ENCODE measurements at places on chromosomes 7 and 10.

DNA sequence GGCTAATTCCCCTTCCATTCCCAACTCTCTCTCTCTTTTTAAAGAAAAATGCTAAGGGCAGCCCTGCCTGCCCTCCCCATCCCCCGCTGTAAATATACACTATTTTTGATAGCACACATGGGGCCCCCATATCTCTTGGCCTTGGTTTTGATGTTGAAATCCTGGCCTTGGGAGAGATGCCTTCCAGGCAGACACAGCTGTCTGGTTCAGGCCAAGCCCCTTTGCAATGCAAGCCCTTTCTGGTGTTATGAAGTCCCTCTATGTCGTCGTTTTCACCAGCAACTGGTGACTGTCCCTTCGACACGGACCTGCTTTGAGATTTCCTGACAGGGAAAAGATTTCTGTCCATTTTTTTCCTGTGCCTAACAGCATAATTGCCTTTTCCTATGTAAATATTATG, 3.0 kb downstream of the ADRA2A start:
- no peak for DNase-seq

DNA sequence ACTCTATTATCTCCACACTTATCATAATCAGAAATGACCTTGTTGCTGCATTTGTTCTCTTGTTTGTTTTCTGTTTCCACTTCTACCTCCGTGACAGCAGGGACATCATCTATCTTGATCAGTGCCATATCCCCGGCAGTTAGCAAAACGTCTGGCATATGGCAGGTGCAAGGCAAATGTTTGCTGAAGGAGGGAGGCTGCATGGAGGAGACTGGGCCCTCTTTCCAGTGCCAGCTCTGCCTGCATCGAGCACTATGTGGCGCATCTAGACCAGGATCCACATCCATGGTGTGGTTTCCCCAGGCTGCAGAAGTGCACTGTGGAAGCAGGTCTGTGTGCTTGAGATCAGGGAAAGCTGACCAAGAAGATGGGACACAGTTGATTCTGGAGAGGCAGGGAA, 181.2 kb downstream of the KCNMA1 start:
- no peak for DNase-seq

DNA sequence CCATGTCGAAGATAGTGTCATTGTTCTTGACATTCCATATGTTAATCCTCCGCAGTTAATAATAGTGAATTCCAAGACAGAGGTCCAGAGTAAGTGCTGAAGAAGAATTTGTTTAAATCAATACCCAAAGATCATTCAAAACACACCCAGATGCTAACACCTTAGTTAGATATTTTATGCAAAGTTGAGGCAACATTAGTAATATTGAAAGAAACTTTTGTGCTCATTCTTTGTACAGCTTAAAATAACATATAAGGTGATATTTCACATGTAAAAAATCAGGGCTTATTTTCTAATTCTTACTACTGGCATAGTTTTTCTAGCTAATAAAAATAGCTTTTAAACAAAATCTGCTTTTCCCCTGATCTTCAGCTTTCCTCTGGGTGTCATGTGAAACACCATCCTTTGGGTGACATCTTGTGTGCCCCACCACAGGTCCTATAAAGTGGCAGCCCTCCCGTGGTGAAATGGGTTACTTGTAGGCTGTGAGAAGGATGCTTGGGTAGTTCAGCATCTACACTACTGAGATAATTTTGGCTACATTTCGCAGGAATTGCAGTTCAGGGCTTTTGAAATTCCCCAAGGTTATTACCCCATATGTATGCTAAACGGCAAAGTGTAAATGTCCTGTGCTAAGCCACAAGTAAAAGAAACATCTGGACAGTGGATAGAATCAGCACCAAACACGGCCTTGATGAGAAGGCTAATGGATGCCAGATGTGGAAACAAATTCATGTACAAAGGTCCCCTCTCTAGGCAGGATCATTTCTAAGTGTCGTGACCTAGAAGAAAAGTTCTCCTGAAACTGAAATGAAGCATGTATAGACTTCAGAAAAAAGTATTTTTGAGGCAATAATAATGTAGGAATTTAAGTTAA, 105.4 kb downstream of the GRM3 start:
- DNase-seq = no peak

DNA sequence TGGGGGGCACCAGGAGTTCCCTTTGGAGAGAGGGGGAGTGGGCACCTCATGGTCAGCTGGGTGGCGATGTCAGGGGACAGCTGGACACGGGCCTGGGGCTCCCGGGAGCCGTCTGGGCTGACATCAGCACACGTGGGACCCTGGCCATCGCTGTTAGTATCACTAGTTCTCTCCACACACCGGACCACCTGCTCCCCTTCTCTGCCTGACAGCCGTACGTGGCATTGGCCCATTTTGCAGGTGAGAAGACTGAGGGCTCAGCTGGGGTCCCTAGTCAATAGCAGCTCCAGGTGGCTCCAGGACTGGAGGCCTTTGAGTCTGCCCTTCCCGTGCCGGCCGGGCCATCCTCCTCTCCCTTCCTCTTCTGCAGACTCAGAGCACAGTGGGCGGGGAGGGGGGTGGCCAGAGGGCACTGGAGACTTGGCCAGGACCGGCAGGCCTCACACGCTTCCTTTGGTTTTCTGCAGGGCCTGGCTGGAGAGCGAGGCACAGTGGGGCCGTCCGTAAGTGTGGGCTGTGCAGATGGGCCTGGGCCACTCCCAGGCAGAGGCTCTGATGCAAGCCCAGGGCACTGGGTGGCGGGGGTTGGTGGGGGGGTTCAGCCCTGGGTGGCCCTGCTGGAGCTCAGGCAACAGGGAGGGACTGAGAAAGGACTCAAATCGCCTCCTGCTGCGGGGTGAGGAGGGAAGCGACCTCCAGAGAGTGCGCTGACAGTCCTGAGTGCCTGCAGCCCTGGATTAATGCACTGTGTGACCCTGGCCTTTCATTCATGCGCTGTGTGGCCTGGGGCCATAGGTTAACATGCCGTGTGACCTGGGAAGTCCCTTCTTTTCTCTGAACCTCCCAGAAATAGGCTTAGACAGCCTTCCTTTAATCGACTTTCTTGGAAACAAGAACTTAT, 78.2 kb downstream of the MYL10 start:
- DNase-seq = no peak

DNA sequence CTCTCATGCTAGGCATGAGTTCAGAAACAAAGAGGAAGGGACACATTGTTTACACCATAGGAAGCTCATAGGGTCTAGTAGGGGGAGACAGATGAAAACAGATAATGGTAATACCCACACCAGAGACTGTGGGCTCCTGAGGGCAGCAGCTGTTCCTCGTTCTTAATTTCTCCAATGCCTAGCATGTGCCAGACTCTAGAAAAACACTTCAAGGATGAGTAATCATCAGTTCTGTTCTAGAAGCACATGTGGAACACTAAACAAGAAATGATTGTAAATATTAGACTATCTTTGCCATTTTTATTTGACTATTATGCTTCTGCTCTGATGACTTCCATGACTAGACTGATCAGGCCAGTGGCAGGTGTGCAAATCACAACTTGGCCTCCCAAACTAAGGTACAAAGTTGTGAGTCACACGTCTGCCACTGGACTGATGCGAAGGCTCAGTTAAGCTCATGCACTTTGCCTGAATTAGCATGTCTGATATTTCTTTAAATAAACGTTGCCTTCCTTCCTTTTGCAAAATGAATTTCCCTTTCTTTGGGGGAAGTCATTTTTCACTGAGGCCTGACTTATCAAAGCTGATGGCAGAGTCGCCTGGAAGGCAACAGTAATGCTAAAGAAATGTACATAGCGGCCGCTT, 89.2 kb upstream of the FGL2 start:
- no peak for DNase-seq

DNA sequence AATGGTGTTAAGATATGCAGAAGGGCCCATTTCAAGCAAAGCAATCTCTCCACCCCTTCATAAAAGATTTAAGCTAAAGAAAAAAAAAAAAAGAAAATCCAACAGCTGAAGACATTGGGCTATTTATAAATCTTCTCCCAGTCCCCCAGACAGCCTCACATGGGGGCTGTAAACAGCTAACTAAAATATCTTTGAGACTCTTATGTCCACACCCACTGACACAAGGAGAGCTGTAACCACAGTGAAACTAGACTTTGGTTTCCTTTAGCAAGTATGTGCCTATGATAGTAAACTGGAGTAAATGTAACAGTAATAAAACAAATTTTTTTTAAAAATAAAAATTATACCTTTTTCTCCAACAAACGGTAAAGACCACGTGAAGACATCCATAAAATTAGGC, 28.6 kb downstream of the PPP3CB start:
- no peak for DNase-seq

- no peak for DNase-seq
Observed at GRCh38 chr7:92478711-92479110, 965 bp upstream of the ERVW-1 start.

DNA sequence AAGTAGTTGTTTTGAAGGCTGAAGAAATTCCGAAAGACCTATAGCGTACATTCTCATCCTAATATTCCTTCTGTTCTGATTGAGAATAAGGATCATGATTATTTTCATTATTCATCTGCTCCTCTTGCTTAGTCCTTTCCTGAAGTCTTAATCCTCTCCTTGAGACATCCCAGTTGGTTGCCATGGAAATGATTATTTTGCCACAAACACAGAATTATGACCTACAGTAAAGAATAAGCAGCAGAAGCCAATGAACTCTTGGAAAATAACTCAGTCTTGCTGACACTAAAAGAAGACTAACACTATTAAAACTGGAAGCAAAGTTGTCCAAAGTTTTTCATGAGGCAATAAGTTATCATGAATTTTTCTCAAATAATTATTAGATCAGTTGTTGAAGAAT, 47.8 kb upstream of the JAZF1 start:
- no peak for DNase-seq

- no peak for DNase-seq
Observed at GRCh38 chr10:32538256-32538655, 92.3 kb downstream of the CCDC7 start.

DNA sequence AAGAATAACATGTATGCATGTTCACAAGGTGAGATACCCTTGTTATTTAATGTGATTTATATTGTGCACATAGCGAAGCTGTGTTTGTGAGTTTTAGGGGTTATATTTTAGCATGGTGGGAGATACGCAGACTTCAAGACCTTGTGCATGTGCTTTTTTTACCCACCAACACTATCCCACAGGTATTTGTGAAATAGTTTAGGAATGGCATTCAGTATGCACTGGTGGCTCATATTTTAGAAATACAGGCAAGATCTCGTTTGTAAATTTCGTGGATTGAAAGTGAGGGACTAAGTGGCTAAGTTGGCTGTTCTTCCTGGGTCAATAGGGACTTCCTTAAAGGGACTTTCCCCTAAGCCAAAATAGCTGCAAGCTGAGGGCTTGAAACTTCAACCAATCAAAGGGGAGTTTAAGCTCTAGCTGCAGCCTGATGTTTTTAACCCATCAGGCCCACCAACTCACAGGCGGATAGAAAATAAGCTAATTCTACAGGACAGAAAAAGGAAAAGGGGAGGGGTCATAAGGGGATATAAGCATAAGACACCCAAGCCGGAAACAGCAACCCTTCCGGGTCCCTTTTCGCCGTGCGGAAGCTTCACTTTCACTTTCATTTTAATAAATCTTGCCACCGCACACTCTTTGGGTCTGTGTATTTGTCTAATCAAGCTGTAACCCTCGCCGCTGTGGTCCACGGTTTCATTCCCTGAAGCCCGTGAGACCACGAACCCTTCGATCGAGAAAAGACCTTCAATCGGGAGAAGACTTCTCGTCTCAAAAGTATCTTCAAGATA, 291.0 kb downstream of the GPR158 start:
- DNase-seq = no peak

- no peak for DNase-seq
Observed at GRCh38 chr7:102413611-102414010, 17.4 kb downstream of the PRKRIP1 start.

All from GM12891 (cell line).